ENCODE measurements at places on chromosomes 12 and 14.

DNA sequence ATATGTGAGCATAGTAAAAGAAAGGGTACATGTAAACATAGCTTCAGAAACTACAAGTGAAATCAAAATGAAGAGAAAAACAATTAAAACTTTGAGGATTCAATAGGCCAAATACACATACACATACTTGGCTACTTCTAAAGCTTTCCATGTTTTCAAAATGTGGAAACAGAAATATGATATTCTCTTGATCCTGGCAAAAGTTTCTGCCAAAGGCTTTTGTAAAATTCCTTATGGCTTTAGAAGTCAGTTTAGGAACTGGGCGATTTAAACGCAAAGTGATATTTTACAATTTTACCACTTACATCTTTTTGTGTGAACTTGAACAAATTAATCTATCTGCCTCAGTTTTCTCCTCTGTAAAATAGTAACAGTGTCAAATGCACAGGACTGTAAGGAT lies 756.4 kb downstream of the C12orf50 start:
- DNase-seq: no peak

DNA sequence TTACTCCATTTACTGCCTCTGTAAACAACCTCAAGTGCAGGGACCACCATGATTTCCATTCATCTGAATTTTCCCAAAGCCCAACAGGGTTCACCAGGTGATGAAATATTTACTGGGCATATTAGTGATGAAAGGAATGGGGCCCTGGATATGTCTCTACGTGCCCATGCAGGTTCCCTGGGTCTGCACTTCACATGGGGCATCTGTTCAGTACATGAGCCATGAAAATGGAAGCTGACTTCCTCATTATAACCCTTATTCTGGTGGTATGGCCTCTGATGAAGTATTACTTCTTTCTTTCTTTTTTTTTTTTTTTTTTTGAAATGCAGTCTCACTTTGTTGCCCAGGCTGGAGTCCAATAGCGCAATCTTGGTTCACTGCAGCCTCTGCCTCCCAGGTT lies 26.5 kb upstream of the CORO1C start:
- DNase-seq: no peak

DNA sequence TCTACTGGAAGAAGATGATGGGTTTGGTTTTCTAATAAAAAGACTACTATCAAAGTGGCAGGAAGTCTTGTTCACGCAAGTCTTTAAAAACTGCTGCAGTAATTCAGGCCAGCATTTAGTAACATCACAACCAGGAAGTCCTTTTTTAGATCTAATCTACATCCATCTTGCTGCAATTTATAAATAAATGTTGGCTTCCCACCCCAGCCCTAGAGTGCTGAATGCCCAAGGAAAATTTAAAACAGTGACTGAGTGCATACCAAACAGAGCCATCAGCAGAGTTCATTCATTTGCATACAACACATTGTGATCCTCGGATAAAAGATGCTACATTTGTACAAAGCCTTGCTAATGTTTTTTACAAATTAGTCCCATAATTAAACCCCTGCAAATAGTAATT lies 72.1 kb downstream of the PHLDA1 start:
- DNase-seq: no peak

DNA sequence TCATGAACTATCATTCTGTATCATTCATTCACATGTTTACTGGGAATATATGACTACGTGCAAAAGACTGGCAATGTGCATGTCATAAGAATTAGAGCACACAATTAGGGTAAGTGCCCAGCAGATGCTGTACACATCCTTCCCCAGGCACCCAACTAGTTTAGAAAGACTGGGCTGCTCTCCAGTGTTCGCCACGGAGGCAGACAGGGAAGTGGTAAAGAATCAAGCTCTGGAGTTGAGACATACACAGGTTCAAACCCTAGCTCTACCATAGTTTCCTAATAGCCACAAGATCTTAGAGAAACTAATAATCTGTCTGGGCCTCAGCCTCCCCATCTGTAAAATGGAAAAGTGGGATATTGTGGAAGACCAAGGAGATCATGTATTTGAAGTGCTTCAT lies 6.8 kb downstream of the TMCC3 start:
- DNase-seq: no peak

- peak; percentile 67 for DNase-seq
Observed at GRCh38 chr14:35339761-35340406, 47.7 kb downstream of the PSMA6 start.

GRCh38 chr14:58575956-58576355 lies 61.8 kb upstream of the DACT1 start:
- no peak for DNase-seq
